ENCODE measurements at places on chromosomes 1 and 21.

DNA sequence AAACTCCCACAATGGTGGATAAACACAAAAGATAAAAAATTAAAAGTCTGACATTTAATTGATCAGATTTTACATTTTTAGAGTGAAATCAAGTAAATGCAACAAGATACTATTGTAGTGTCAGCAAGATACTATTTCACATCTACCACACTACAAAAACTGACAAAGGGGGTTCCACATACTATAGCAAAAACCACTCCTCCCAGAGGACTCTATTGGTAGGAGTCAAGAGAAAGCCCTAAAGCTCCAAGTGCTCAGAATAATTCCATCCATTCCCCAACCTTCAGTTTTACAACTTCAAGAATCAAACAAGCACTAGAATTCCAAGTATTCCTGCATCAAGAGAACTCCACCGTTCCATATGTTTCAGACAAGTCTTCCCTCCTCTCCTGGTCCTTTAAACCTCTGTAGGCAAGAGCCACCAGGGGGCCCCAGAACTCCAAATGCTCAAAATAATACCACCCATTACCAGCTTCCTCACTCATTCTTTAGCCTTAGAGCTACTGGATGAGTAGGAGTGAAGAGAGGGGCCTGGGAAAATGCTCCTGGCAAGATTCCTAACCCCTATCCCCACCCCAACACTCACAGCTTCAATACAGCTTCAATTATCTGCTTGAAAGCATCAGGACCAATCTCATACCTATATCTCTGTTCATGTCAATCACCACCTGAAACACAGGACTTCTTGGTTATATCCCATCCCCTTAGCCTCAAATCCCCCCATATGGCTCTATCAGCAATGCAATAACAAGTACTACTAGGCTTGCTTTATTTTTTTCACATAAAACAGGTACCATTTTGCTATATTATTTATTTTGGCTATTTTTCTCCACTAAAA lies 9.9 kb downstream of the TOR1AIP2 start:
- peak; percentile 50 for DNase-seq

- no peak for DNase-seq
These were observed 28.9 kb downstream of the ERI3 start for GRCh38 chr1:44326024-44326701.

GRCh38 chr1:44707112-44707881 lies 23.7 kb downstream of the RNU5D-1 start:
- DNase-seq = peak; percentile 94

- DNase-seq = no peak
These were observed 169.7 kb downstream of the PBX1 start for GRCh38 chr1:164728719-164729118.

DNA sequence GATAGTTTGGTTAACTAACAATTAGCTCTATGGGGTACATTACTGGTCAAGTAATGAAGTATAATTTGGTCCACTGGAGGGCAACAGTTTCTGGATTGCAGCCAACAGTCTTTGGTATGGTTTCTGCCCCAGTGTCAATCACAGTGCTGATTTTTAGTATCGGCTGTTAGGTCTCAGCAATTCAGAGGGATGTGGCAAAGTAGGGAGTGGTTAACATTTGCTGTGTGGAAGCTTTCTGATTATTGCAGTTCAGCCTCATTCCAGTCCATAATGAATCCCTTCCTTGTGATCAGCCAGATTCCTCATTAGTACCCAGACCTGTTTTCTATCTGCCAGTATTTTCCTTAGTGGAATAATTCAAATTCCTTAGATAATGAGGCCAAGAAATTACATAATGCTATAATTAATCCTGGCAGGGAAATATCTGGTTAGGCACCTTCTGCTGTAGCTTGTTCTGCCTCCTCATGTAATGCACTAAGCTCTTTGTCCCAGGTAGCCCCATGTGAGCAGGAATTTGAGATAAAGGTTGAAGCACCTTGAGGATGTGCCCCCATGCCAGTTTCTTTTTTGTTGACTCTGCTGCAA lies 14.0 kb downstream of the F3 start:
- DNase-seq = peak; percentile 62

- DNase-seq = no peak
These were observed 16.6 kb upstream of the ABCG1 start for GRCh38 chr21:42202321-42202720.

GRCh38 chr1:90486134-90486824 lies 230.8 kb downstream of the BARHL2 start:
- DNase-seq = no peak

All from IMR-90 (cell line).